Stimulated activated CD8-positive, alpha-beta memory T cell treated with anti-CD3 and anti-CD28 coated beads, Interleukin-4, amount 100 ng/mL, for 4 hours (primary cell): ENCODE measurements at places on chromosomes 1 and 21.
A peak's percentile ranks its signal among the peaks of the same experiment; 100 is the strongest.

GRCh38 chr21:34536311-34536710, 24.3 kb upstream of the KCNE1 start:
- no peak for DNase-seq

DNA sequence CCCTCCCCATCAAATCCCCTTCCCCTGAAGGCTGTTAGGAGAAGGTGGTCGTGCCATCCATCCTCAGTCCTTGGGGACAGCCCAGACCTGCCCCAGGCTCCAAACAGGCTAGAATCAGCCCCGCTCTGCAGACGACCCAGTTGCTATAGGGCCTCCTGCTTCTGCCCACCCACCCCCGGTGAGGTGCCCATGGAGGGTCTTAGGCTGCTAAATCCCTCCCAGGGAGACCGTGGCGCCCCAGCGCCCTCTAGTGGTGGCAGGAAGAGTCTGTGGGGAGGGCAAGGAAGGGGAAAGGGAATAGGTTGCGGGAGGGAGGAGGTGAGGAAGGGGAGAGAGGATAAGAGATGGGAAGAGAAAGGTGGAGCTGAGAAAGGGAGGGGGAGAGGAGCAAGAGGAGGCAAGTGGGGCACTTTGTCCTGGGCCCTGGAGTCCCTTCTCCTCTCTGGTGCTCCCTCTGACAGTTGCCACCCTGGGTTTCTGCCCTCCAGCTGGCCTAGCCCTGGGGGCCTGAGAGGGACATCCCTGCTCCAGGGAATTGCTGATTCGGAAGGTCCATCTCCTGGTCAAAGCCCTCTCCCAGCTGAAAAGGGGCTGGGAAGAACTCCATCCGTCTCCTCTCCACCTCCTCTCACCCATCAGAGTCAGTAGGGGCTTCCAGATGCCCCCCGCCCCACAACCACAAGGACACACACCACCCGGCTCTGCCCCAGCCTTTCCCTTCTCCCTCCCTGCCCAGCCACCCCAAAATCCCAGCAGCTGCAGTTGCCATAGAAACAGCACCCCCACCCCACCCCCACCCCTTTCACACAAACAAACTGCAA, 55.4 kb downstream of the CAMK2N1 start:
- no peak for DNase-seq

DNA sequence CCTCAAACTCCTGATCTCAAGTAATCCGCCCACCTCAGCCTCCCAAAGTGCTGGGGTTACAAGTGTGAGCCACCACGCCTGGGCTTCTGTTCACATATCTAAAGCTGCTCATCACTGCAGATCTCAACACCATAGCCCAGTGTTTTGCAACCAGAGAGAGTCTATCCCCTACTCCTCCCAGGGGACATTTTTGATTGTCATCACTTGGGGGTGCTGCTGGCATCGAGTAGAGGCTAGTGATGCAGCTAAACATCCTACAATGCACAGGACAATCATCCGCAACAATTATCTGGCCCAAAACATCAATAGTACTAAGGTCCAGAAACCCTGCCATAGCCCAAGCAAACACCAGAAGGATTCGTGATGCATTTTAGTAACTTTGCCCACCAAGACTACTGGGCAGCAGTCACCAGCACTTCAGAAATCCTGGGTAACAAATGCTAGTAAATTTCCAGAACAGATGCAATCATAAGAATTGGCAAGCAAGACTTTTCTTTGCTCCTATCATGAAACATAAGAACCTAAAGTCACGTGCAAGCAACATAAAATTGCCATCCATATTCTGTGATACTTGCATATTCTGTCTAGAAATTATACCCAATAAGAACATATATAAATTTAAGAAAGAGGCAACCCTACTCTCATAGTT, 159.2 kb downstream of the APP start:
- no peak for DNase-seq

- DNase-seq, result no peak
These were observed 21.4 kb downstream of the SETD4 start for GRCh38 chr21:36038701-36039497.

GRCh38 chr1:78005755-78006154, 1.0 kb downstream of the DNAJB4 start:
- no peak for DNase-seq

- no peak for DNase-seq
These were observed 2.2 kb upstream of the DNAJC28 start for GRCh38 chr21:33493756-33494155.

- no peak for DNase-seq
These were observed 74.4 kb downstream of the PTGS2 start for GRCh38 chr1:186605762-186606350.

- DNase-seq, result no peak
These were observed 36.6 kb downstream of the ELF3 start for GRCh38 chr1:202046748-202047708.

DNA sequence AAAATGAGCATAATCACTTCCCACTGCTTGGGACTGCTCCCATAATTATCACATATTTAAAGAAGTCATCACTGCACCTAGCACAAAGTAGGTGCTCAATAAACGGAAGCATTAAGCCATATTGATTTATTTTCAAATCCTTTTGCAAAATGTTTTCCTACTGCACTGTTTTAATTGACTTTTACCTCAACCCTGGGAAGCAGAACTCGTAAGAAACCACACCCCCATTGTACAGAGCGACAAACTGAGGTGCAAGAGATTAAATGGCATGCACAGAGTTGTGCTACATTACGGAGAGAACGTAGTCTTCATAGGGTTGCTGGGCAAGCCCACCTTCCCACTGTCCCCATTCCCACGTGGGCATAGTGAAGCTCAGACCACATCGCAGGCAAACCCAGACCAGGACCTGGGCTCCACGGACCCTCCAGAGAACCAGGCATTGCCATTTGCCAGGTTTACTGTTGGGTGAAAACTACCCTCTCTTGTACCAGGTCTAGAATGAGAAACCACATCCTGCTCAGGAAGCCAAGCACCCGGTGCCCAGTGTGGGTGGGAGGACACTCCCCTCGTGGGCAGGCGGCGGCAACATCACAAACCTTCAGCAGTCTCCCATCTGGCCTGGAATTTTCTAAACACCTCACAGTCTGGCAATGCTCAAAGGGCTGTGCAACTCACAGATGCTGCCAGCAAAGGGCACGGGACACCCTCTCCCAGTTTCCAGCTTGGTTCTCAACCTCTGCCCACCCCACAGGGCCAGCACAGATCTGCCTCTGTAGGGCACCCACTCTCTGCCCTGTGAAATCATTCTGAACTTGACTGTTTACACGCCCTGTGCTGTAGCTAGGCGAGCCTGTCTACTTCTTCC, 8.2 kb downstream of the IFFO2 start:
- DNase-seq, result no peak

DNA sequence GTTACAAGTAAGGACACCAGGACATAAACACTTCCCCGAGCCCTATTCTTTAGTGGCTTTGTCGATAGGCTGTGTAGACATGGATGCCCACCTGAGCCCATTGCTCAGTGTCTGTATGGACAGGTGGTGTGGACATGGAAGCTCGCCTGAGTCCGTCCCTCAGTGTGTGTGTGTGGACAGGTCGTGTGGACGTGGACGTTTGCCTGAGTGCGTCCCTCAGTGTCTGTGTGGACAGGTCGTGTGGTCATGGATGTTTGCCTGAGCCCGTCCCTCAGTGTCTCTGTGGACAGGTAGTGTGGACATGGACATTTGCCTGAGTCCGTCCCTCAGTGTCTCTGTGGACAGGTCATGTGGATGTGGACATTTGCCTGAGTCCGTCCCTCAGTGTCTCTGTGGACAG, 38.7 kb upstream of the COL6A2 start:
- DNase-seq, result no peak

- no peak for DNase-seq
These were observed 287.1 kb upstream of the ADGRL4 start for GRCh38 chr1:79293611-79294010.

DNA sequence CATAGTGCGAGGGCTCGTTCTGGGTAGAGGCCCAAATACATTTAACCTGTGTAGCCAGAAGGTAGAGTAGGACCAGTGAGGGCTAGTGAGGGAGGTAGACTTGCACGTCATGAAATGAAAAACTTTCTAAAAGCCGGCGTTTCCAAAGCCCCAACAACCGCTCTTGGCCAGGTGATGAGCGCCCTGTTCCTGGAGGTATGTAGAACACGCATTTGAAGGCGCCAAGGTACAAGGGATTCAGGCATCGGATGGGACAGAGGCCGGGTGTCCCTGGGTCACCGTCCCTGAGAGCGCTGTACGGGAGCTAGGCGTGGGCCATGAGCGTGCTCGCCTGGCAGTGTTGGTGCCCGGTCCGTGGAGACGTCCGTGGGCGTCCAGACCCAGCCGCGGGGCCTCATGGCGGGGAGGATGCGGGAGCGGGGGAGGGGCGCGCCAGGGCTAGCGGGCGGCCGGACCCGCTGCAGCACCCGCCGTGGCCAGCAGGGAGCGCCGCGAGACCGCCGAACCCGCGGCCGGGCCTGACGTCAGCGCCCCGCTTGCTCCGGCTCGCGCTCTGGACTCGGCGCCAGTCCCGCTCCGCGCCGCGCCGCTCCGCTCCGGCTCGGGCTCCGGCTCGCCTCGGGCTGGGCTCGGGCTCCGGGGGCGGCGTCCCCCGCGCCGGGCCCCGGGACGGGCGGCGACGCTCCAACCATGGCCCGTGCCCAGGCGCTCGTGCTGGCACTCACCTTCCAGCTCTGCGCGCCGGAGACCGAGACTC, at the start of gene PTPRU:
PTPRU (plus strand) TSS at position 568 of the 757 bp plus-strand sequence; CDS start at position 691, 123 bp downstream.
- peak; percentile 52 for DNase-seq

DNA sequence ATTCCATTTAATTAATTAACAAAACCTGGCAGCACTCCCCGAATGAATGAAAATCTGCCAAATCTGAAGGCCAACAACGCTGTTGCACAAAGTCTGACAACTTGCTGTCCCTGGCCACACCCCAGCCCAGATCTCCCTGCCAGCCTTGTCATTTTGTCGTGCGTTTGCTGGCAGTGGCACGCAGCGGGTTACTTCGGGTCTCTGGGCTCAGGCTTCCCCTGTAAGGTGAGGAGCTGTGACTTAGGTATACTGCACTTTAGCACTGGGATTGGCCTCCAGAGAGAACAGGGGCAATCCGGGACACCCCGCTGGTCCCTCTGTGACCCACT, 34.3 kb upstream of the SIM2 start:
- DNase-seq, result no peak

DNA sequence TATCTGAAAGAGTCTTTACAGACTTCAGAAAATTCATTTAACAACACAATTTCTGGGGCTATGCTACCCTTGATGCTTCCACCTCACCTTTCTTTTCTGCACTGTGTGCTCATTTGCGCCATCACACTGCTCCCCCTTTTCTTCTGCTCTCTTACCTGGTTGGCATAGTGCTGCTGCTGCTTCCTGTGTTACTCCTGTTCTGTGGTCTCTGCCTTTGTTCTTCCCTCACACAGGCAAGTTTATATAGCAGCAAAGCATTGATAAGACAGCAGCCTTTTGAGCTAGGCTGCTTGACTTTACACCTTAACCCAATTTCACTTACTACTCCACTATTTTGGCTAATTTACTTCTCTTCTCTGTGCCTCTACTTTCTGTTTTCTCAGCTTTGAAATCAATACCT, 18.3 kb downstream of the SGIP1 start:
- DNase-seq, result no peak

DNA sequence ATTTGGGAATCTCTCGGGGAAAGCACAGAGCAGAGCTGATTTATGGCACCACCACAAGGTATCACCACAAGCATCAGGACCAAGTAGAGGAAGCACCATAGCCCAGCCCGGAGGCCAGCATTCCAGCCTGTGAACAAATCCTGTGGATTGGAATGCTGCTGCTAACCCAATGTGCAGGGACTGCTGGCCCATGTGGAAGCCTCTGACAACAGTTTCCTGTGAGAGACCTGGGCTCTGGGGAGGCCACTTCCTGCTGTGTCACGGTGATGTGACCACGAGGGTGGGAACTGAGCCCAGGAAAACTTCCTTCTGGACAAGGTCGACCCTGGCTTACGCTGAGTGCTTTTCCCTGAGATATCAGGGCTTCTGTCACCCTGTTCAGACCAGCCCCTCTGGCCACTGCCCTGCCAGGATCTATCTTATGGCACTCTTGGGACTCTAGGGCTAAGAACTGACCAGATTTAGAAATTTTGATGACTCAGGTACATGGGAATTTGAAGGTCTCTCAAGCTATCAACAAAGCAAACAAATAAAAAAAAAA, 88.3 kb upstream of the NGF start:
- DNase-seq, result no peak

- DNase-seq, result no peak
These were observed 79.7 kb upstream of the RAB4A start for GRCh38 chr1:229191066-229191674.
